ENCODE measurements at places on chromosomes 1 and 21. TPM values are rescaled to one million over a fixed set of nuclear protein-coding genes. Genes with fewer than 3 reads are reported as not detected.

- DNase-seq = no peak
These were observed 34.6 kb upstream of the S100A7 start for GRCh38 chr1:153494976-153495535.

- no peak for DNase-seq
These were observed 81.9 kb downstream of the RGL1 start for GRCh38 chr1:183886853-183887252.

- DNase-seq = no peak
These were observed 51.5 kb downstream of the SYT6 start for GRCh38 chr1:114102136-114102535.

GRCh38 chr21:44259082-44259705 lies 2.5 kb downstream of the DNMT3L start:
- peak; percentile 77 for DNase-seq

DNA sequence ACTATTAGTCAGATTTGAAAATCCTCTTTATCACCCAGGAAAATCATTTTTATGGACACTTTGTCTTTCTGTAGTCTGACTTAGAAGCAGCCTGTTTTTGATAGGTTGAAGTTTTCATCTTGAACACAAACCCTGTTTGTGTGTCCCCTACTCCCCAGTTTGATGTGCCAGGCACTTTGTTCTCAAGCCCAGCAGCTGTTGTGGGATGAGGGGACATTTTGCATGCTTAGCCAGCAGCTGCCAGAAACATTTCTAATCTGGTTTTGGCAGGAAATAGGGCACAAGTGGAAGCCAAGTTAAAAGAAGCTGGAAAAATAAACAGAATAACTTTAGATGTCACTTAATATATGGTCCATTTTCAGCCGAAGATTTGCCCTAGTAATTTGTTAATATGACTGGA lies 29.9 kb downstream of the ACTN2 start:
- no peak for DNase-seq

DNA sequence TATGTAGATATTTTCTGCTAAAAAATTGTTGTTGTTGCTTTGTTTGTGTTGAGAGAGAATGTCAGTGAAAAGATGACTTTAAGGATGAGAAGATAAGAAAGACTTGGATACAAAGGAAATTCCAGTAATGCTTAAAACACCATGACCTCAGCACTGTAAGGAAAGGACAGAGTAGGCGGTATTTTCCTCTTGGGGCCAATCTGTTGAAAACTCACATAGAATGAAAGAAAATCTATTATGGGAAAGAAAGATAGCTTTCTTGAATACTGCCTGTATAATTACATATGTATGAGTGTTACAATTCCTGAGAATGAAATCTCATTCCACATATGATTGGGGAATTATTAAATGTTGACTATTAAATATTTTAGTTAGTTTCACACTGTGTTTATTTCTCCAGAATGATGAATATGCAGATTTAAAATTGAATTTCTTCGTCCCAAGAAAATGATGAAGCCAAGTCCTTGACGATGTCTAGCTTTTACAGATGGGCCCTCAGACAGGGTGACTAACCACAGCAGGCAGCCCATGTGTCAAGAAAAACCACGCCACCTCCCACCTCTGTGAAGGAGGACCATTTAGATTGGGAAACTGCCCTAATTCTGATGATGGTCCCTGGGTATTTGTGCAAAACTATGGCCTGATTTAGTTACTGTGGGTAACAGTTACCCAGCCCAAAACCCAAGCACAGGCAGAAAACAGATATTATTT lies 49.7 kb upstream of the LMO4 start:
- no peak for DNase-seq

GRCh38 chr1:63124666-63125191 lies 197.6 kb upstream of the FOXD3 start:
- DNase-seq = no peak

GRCh38 chr1:35851132-35851869 lies 31.7 kb upstream of the AGO1 start:
- no peak for DNase-seq

DNA sequence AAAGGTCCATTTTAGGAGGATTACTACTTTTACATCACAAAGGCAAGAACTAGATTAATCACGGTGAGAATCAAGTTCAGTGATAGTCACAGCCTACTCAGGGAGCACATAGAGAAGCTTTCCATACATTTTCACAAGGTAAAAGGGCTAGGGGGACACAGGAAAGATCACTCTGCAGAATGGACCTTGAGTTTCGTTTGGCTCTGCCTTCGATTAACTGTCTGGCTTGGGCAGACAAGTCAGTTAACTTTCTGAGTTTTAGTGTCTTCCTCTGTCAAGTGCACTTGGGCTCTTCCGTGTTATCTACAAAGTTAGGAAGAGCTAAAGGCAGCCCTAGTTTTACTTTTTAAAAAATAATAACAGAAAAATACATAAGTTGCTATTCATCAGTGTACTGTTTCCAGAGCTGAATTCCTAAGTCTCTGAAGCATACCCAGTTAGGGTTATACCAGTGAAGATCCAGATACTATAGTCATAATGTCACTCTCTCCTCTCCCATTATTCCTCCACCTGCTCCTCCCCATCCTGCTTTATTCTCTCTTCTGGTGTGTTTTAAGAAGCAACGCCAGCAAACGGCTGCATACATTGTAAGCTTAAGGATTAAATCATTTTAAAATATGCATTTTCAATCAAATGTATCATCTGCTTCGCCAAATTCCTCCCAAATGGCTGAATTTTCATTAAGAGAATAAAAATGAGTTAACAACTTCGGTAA lies 1.7 kb downstream of the CEP170 start:
- DNase-seq = no peak

GRCh38 chr1:51532853-51533252 lies 13.8 kb upstream of the EPS15 start:
- DNase-seq = no peak

DNA sequence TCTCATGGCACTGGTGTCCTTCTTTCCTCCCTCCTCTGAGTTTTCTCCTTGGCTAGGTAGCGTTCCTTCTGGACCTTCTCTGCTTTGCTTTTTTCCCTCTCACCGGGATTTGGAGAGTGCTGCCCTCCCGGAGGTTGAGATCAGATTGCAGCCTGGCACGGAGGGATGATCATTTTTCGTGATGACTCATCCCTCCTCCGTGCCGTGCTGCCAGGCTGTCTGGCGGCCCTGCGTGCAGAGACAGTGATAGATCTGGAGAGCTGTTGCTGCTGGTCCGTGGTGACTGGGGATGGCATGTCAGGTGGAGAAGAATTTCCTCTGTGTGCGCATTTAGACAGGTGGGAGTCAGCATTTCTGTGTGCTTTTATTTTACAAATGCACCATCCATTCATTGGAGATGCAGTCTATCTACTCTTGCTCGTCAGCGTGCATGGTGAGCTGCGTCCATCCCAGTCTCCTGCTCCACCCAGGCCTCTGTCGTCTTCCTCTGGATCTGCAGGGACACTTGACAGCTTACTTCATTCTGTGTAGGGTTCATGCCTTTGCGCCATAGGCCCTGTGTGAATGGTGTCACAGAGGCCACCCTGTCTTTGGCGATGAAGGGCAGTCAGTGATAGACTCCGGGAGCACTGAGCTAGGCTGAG lies 104.4 kb downstream of the PCBP3 start:
- DNase-seq = peak; percentile 81

- no peak for DNase-seq
These were observed 39.4 kb downstream of the PLXNA2 start for GRCh38 chr1:208204779-208205178.

DNA sequence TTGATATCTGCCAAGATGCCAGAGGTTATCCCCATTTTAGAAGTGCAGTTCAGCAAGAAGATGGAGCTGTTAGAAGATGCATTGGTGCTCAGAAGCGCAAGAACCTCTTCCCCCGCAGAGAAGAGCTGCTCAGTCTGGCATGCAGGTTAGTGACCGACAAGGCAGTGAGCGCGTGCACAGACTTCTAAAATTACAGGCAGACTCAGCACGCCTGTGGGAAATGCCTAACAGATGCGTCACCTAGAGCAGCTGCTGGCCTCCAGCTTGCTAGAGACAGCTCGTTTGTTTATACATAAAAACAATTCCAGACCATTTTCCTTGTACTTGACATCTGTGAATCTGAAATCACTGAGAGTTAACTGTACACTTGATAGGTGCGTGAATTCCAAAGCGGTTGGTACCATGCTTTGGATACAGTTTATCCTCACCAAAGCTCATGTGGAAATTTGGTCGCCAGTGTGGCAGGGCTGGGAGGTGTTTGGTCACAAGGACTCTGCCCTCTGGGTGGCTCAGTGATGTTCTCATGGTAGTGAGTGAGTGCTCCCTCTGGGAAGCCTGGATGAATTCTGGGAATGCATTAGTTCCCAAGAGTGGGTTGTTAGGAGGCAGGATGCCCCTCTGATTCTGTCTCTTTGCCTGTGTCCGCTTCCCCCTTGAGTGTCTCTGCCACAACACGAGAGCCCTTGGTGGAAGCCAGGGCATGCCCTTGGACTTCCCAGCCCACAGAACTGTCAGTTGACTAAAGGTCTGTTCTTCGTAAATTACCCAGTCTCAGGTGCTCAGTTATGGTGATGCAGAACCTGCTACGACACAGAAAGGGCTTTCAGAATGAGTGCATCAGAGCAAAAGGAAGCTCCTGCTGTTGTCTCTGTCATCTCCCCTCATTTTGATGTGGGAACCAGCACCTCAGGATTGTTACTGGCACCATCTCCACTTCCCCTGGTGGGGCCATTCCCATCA lies 24.4 kb downstream of the SNAP47 start:
- DNase-seq = no peak

DNA sequence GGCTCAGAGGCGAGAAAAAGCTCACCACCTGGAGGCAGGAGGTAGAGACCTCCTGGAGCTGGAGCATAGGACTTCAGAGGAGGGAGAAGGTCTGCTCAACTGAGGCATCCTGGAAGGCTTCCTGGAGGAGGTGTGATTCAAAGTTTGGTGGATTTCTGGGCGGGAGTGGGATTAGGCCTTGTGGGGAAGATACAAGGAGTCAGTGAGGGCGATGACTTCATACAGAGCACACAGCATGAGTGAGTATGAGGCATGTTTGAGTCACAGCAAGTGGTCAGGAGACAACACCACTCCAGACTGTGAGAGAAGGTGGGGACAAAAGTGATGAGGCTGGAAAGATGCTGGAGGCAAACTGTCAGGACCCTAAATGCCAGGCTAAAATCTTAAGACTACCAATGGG lies 77.6 kb downstream of the MATN1 start:
- no peak for DNase-seq

- DNase-seq = no peak
These were observed 49.8 kb downstream of the TPR start for GRCh38 chr1:186325239-186325638.

DNA sequence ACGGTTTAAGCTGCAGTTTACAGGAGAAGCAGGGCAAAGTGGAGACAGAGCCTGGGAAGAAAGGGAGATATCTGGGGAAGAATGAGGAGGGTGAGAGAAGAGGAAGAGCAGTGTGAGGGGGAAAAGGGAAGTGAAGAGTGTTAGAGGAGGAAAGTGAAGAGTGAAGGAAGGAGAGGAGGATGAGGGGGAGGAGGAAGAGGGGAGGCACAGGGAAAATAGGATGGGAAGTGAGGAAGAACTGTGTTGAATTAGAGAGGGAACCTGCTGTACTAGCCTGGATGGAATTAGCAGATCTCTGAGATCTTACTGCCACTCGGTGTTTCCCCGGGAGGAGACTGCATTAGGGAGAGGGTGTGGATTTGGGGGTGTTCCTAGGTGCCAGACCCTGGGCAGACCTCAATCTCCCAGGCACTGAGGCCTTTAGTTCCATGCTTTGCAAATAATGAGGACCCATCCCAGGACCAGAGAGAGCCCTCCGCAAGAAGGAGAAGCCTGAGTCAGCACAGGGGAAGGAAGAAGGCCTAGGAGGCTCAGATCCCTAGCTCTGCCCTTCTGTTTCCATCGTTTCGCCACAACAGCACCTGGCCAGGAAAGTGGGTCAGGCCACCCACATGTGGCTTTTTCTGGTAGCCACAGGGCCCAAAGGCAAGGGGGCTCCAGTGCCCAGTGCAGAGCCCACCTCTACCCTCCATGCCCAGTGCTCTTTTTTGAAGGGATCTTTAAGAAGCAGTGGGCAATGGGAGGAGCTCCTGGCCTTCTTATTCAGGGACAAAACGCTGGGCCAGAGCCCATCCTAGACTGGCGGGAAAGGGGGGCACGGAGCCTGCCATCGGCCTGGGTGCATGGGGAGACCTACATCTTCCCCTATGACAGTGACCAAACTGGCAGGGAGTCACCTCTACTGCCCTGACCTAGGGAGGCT lies 2.0 kb downstream of the LRRN2 start:
- no peak for DNase-seq

GRCh38 chr1:205247130-205247921 lies 19.6 kb downstream of the TMCC2 start:
- DNase-seq = no peak

- no peak for DNase-seq
These were observed 52.3 kb downstream of the HMCN1 start for GRCh38 chr1:185786524-185786923.

- DNase-seq = no peak
These were observed 2.8 kb upstream of the PYGO2 start for GRCh38 chr1:154964359-154964758.

DNA sequence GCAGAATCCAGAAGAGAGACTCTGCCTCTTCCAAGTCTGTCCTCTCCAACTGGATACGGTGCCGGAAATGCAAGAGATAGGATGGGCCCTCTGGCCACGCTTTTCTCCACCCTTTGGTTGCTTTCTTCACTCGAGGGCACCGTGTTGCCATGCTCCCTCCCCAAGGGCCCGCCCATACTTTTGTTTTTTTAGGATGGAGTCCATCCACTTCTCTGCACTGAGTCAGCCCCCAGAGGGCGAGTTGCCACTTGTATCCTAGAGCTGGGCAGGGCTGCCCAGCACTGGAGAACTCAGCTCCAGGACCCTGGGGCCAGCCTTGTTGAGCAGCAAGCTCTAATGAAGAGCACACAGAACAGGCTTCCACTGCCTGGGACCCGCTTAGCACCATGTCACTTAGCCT lies 25.5 kb downstream of the IFNGR2 start:
- DNase-seq = no peak

GRCh38 chr1:183234660-183235476 lies 48.8 kb downstream of the LAMC2 start:
- peak; percentile 93 for DNase-seq

DNA sequence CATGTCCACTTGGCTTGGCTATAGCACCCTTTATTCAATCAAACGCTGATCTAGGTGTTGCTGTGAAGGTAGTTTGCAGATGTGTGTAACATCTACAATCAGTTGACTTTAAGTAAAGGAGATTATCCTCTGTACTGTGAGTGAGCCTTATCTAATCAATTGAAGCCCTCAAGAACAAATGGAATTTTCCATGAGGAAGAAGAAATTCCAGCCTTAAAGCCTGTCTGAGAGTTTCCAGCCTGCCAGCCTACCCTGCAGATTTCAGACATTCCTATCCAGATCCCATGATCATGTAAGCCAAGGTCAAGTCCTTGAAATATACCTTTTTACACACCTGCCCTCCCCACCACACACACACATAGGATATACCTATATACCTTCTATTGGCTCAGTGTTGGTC lies 696.7 kb downstream of the MRPL39 start:
- no peak for DNase-seq

CD5L gene
- total RNA-seq = not detected

LEFTY2 gene
- not detected for total RNA-seq

SOD1 gene
- total RNA-seq = 250 TPM

DENND2C gene
- 2.5 TPM for total RNA-seq

CLCA1 gene
- 0.11 TPM for total RNA-seq

ENAH gene
- 229 TPM for total RNA-seq

TACSTD2 gene
- total RNA-seq = 3.4 TPM

Measured in esophagus muscularis mucosa (tissue), 4 donors.